T-helper 2 cell (primary cell): ENCODE measurements at places on chromosomes 3 and 15.

GRCh38 chr15:55638764-55639163, 50.6 kb upstream of the PYGO1 start:
- no peak for DNase-seq

- no peak for DNase-seq
Observed at GRCh38 chr15:65245096-65245856, 34.0 kb upstream of the CILP start.

- no peak for DNase-seq
Observed at GRCh38 chr3:43073836-43074220, 32.1 kb downstream of the POMGNT2 start.

DNA sequence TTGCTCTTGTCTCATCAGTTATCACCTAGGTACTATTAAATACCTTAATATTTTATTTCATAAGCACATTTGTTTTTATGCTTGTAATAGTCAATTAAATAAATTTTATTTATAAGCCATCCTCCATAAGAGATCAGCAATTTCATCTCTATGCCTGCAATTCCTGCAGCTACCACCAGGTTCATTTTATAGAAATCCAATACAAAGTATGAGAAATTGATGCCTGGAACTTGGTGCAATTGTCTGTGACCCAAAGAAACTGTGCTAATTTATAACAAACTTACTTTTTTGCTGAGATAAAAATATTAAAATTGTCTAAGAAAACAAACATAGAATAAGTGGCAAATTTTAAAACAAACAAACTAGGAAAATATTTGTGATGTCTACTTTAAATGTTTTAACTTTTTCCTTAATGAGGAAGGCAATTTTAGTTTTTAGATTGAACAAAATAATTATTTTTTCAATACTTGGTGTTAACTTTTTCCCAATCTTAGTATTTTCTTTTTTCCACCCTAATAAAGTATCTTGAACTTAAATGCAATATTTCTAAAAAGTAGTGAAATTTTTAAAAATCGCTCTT, 1026.6 kb downstream of the ROBO1 start:
- DNase-seq = no peak

DNA sequence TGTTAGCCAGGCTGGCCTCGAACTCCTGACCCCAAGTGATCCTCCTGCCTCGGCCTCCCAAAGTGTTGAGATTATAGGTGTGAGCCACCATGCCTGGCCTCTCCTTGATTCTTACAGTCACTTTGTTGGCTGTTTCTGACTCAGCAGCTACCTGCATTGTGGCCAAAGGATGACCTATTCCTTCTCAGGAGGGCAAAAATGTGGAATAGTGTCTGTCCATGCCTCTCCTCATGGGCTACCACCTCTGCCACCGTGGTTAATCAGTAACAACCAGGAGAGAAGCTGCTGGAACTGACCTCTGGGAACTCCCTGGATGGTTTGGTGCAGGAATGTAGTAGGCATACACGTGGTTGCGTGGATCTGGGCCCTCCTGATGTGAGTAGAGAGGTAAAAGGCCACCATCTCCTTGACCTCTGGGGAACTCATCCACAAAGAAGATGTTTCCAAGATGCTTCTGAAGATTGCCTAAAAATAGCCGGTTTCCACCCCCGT, 63.3 kb downstream of the FLNB start:
- DNase-seq = no peak

DNA sequence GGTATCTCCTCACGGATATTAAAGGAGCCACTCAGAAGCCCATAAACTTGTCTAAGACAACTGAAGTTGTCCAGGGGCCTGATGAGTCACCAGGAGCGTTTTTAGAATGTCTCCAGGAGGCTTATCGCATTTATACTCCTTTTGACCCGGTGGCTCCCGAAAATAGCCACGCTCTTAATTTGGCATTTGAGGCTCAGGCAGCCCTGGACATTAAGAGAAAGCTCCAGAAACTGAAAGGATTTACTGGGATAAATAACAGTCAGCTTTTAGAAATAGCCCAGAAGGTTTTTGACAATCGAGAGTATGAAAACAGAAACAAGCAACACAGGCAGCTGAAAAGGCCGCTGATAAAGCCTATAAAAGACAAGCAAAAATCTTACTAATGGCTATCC, 4.1 kb downstream of the DET1 start:
- no peak for DNase-seq

DNA sequence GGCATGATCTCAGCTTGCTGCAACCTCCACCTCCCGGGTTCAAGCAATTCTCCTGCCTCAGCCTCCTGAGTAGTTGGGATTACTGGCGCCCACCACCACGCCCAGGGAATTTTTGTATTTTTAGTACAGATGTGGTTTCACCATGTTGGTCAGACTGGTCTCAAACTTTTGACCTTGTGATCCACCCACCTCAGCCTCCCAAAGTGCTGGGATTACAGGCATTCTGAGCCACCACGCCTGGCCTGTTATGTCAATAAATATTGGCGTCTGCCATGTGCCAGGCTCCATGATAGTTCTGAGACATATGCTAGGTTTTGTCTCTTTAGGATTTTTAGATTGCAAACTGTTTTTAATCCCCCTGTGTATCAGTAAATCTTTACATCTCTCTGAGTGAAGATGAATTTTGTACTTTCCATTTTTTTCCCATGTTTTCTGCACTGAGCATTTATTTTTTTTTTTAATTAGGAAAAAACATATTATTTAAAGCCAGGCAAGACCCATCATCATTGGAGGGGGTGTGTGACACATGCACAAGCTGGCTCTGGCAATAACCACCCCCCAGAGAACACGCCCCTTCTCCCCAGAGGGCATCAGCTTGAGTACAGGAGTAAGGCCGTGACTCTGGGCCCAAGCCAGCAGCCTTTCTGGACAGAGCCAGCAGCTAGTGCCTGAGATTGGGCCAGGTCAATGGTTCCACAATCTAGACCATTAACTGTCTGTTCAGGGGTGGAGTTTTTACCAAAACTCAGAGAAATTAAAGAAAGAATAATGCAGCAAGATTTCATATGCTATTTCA, 51.0 kb upstream of the ATP1B3 start:
- DNase-seq = no peak
